CD4-positive, alpha-beta T cell treated with Interleukin-4 for 4 hours (primary cell): ENCODE measurements at places on chromosomes 6 and 20.

- no peak for DNase-seq
These were observed 13.1 kb downstream of the QRSL1 start for GRCh38 chr6:106642476-106642875.

DNA sequence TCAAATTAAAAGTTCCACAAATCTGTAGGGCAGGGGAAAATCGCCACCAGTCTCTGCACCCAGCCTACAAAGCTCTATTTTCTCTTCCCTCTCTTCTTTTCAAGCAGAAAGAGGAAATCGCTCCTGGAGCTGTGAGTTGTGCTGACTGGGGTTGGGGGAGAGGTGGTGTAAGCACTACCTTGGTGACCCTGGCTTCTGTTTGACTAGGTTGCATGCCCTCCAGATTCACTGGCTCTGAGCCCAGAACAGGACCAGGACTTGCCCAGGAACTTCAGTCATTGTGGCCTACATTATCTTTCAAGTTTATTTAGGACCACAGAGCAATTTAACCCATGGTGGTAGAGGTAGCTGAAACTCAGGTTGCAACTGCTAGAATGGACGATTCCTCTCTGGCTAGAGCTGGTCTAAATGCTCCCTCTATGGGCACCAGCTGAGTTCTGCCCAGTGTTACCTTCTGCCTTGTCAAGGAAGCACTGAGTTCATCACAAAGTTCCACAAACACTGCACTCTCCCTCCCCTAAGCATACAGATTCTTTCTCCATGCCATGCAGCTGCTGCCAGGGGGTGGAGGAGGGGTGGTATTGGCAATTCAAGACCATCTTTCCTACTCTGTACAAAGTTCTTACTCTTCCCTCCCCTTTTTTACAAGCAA lies 122.0 kb upstream of the BMP5 start:
- no peak for DNase-seq

GRCh38 chr20:10812759-10813327 lies 139.0 kb upstream of the JAG1 start:
- DNase-seq = no peak

DNA sequence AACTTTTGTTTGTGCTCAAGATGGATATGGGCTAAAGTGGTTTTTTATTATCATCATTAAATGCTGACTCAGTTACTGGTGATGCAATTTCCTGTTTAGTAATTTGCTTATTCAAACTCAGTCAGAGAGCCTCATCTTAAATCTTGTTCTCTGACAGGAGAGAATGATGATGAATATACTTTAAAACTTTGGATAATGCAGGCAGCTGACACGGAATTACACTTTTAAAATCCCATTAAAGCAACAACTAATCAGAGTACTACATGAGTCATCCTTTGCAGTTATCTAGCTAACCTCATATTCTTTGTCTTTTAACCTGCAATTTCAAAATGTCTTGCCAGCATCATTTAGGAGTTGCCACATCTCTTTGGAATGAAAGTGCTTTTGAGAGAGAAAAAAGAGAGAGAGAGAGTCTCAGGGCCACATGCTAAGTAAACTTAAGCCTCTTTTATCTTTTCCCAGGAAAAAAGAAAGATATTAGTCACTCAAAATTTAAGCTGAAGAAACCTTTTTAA lies 9.2 kb upstream of the C6orf141 start:
- DNase-seq = no peak

- DNase-seq = no peak
These were observed 544.5 kb downstream of the MAFB start for GRCh38 chr20:40144581-40144980.

DNA sequence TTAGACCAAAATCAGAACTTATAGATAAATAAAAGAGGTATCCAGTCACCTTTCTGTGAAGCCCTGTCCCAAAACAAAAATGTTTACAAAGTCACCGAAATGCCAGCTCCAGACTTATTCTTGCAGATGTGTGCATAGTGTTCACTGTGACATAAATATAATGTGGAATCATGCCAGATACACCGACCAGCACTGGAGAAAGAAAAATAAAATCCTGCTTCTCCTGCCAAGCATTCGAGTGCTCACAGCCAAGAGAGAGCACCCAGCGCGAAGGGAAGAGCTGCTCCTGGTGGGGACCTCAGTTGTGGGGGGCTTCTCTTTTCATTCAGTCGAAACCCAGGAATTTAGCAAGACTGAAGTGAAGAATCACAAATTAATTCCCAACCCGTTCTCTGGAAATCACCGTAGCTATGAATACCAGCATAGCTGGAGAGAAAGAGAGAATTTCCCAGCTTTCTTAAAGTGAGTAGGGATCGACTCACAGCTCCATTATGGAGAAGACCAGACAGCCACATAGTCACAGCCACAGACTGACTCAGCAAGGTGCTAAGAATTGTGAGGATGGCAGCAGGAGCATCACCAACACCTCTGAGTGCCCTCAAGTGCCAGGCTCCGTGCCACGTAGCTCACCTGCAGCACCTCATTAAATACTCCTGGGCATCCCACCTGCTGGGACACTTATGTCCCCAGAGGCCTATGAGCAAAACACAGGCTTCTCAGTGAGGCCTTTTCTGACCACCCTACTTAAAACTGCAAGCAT lies 33.2 kb downstream of the BFSP1 start:
- no peak for DNase-seq

DNA sequence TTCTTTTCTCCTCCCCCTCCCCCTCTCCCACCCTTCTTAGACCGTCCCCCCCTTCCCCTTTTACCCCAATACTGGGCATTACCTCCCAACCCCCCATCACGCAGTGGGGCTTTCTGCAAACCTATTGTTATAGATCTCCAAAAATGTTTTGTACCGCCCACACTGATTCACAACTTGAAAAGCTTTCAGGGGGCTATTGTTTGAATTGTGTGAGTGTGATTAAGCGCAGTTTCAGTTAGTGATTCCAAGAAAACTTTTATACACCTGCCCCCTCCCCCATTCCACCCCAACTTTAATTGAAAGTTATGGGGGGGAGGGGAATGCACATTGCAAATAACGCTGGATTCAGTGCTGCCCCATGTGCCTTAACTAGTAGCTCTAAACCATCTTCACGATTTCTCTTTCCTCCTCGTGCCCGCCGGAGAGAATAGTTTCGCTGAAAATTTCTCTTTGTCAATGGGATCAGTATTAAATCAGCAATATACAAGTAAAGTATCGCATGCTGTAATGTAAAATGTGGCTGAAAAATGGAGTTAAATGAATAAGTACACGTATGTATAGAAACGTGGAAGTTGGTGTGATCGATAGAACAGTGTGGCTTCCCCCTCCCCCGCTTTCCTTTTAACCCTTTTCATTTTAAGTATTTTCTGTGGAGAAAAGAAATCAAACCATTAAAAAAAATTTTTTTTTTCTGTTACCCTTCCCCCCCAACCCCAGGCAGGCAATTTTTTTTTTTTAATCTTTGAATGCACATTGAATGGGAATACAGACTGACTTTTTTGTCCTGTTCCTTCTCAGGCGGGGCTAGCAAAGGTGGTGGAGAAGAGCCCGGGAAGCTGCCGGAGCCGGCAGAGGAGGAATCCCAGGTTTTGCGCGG lies 632 bp downstream of the LIN28B start:
- DNase-seq = no peak
